ENCODE measurements at places on chromosomes 1 and 21.
A peak's percentile ranks its signal among the peaks of the same experiment; 100 is the strongest.

DNA sequence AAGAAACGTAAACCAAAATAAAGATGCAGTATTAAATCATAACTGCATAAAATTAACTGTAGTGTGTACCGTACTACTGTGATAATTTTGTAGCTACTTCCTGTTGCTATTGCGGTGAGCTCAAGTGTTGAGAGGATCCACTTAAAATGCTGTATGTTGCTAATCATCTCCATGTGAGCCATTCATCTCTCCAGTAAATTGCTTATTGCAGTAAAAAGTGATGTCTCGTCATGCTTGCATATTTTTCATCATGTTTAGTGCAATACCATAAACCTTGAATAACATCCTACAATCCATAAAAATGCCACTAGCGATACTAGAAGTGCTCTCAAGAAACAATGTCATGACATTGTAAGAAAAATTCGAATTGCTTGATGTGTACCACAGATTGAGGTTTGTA is 66.3 kb downstream of the RAVER2 start:
- DNase-seq, result no peak

GRCh38 chr1:208985231-208985630 is 598.3 kb upstream of the CAMK1G start:
- DNase-seq, result no peak

DNA sequence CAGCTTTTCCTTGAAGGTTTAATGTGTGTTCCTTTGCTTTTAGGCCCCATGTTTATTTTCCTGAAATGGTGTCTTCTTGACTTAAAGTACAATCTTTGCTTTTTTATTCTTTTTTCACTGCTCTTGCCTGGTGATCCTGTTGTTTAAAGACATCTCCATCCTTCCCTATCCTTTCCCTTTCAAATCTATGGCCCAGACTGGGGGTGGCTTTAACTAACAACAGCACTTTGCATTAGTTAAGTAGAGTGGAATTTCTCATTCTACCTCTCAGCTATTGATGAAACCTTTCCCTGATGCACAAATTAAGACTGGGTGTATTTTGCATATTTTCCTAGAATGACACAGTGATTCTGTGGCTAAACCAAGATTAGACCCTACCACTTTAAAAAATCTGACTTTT is 84.3 kb downstream of the ROR1 start:
- no peak for DNase-seq

GRCh38 chr1:51316113-51316845 is 14.1 kb downstream of the TTC39A start:
- DNase-seq, result no peak

- DNase-seq, result no peak
These were observed 10.2 kb upstream of the CHI3L2 start for GRCh38 chr1:111217183-111217910.

DNA sequence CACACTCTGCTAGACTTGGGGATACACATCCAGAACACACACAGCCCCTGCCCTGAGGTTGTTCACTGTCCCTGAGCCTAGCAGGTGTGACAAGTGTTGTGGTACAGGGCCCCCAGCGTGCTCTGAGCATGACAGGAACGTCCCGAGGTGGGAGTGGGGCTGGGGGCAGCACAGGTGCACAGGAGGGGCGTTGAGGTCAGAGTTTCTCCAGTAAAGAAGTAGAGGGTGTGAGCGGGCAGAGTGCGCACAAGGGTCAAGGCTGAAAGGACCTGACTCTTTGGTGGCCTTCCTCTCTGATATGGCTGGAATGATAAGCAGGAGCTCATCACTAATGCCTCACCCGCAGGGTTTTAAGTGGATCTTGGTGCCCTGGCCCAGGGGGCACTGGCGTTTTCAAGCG is 1.3 kb upstream of the FALEC start:
- DNase-seq, result no peak

GRCh38 chr1:169180174-169180573 is 73.7 kb downstream of the ATP1B1 start:
- no peak for DNase-seq

- DNase-seq, result no peak
These were observed 24.5 kb downstream of the CXADR start for GRCh38 chr21:17537299-17537698.

DNA sequence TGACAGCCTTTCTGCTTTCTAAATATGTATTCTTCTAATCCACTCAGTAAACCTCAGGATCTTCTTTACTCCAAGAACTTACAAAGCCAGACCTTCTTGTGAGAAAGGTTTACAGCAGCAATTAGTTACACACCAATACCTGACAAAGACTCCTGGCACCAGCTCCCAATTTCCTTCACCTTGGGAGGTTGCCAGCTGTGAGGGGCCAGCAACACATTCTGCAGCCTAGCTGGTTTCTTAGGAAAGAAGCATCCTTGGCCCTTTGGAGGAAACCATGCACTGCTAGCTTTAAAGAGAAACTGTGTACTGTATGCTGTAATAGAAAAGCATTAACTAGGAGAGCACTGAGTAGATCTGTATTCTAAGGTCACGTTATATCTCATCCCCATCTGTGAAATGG is 10.8 kb downstream of the FYB2 start:
- DNase-seq, result no peak

DNA sequence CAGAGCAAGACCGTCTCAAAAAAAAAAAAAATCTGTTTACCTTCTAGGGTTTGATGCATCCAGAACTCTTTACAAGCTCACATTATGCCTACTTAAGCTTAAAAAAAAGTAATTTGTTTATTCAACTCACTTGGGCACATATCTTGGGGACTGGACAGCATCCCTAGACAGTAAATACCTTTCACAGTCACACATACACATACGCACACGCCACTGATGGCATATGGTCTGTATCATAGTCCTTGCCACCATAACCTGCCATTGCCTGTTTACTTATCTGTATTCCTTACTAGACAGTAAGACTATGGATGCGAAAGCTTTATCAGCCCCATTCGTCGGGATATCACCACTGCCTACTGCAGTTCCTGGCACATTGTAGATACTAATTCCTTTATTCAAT is 446.3 kb upstream of the RGS18 start:
- DNase-seq, result no peak

DNA sequence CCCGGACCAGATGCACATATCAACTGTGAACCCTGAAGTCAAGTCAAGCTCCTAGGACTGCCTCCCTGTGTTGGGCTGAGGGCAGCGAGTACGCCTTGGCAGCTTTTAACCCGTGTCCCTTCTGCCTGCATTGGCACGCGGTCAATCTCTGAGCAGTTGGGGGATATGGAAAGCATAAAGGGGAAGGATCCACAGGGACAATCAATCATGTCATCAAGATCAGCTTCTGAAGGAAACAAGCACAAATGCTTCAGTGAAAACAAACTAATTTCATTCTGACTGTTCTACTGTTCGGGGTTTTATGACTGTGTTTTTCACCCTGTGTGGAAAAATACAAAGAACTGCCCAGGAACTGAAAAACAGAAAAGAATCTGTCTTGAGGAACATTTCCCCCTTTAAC is 106.2 kb downstream of the RUNX1 start:
- DNase-seq, result no peak

DNA sequence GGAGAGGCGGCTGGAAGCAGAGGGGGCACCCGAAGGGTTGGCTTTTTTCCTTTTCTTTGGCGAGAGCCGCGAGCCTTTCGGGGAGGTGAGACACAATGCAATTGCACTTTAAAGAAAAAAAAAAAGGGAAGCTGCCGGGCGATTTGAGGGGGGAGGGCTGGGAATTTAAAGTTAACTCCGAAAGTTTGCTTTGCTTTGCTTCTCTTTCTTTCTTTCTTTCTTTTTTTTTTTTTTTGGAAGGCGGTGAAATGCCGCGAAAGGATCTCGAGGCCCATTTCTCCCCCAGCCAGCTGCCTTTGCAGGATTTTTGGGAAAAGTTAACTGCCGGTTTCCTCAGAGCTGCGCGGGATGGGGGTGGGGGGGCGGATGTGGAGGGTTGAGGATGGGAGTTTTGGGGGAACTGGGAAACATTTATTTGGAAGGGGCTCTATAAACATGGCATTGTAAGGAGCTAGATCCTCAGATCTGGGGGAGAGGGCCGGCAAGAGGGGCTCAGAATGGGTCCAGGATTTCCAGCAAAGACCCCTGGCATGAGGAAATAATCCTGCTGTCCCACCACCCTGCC is 997 bp downstream of the ZNF362 start:
- peak; percentile 44 for DNase-seq

- DNase-seq, result no peak
These were observed 130.7 kb downstream of the ACTL8 start for GRCh38 chr1:17885663-17886320.

GRCh38 chr1:181151378-181152326 is 63.2 kb downstream of the IER5 start:
- DNase-seq, result peak; percentile 67

- peak; percentile 97 for DNase-seq
These were observed at the start of gene YTHDF2 for GRCh38 chr1:28736450-28737306. Gene YTHDF2 (plus strand): TSS chr1:28736940. CDS start chr1:28737121, 181 bp downstream.

DNA sequence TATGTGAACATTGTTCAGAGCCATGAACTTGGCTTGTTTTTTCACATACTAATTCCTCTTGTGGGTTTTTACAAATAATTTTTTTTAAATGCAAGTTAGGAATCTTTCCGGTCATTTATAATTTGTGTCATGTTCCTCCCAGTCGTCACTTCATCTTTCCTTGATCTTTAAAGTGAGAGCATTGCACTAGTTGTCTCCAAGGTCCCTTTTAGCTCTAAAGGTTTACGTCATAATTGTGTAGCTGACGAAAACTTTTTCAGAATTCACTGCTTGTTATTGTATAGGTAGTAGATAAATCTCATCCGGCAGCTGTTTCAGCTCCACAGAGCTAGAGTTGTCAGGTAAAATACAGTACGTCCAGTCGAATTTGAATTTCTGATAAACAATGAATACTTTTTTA is 33.6 kb downstream of the SOAT1 start:
- no peak for DNase-seq

GRCh38 chr1:20185834-20186782 is at the start of the genes PLA2G2C and UBXN10:
Gene PLA2G2C (minus strand): TSS chr1:20186518. CDS start chr1:20177363, 9,155 bp downstream.
Gene UBXN10 (plus strand): TSS chr1:20186096. CDS start chr1:20190562, 4,466 bp downstream.
- DNase-seq, result peak; percentile 26

All from AG20443 (cell line).